ENCODE measurements at places on chromosomes 12 and 14.

GRCh38 chr12:51391283-51392123 is at the start of gene GALNT6:
Gene GALNT6 (minus strand): TSS chr12:51391406. CDS start chr12:51379781, 11,625 bp downstream.
- DNase-seq, result peak; percentile 59

DNA sequence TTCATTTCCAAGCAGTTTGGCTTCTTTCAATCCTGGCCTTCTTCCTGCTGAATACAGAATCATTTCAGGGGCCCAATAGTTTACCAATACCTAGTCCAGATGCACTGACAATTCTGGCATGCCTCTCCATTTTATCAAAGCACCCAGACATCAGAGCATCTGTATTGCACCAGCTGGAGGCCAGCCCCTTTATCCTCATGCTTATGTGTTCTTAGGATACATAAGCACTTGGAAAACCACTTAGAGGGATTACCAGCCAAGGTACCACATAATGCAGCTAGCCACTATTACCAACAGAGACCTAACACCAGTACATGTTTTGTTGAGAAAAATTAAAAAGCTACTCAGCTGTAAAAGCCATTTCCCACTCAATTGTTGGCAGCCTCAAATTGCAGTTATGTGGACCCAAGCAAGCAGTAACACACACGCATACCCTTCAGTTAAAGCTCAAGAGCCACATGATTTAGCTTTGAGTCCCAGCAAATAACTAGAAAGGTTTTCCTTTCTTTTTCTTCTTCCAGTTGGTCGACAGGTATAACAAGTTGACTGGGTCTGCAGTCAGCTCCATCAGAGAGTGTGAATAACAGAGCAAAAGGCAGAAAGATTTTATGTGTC is 263.8 kb downstream of the DIO2 start:
- no peak for DNase-seq

- no peak for DNase-seq
Measured at GRCh38 chr14:35395283-35395682, 9.3 kb downstream of the NFKBIA start.

GRCh38 chr12:11801643-11802042 is 152.2 kb downstream of the ETV6 start:
- no peak for DNase-seq

DNA sequence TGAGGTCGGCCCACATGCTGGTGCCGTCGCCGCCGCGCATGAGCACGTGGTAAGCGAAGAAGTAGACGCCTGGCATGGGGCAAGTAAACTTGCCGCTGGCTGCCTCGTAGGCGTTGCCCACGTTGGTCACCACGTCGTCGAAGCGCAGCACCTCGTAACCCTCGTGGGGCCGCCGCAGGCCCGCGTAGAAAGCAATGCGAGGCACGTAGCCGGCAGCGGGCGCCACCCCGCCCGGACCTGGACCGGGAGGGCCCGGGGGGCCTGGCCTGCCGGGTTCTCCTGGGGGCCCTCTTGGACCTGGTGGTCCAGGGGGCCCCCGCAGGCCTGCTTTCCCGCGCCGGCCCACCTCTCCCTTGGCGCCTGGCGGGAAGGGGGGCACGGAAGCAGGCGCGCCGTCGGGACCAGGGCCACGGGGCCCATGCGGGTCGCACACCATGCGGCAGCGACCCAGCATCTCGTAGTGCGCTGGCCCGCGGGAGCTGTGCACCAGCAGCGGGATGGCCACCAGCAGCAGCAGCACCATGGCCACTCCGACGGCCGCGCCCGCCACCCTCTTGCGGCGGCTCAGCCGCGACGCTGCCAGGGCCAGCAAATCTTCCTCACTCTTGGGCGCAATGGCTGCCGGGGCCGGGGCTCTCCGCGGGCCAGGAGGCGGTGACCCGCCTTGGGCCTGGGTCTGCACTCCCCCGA is 888 bp downstream of the C1QL4 start:
- DNase-seq, result no peak

- DNase-seq, result no peak
Measured at GRCh38 chr14:55097881-55098560, 31.0 kb upstream of the LGALS3 start.

DNA sequence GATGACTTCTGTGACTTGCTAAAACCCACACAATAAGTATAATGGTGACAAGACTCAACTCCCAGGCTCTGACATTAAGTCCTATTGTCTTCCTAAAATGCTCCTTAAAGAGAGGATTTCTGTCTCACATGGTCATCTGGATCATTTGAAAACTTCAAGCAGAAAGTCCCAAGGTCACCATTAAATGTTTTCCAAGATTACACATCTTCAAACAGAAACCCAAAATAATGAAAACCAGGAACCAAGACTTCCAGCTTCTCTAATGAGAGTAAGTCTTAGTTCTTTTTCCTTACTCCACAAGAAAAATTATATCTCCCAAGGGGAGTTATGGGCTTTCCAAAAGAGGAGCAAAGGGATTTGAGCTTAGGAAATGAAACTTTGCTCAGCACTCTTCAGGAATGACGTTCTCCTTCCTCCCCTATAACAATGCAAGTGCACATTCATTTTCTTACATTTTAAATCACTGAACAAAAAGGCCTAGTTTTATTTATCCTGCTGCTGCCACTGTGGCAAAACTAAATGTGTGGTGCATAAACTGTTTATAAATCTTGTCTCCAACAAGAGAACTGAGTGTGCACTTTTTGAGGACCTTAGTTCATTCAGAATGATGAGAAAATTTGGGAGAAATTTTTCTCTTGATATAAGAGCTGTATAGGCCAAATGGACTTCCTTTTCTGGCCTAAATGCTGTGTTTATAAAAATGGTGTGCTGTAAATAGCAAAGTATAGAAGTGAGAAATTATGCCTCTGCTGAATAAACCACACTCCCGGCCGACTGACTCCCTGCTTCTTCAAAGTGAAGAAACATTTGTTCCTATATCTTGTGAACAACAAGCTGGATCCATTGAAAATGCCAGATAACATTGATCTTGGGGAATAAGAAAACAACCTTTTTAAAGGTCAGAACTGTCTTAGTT is 148.4 kb upstream of the PLEKHG7 start:
- DNase-seq, result no peak

GRCh38 chr12:113413488-113413939 is 8.7 kb upstream of the SDSL start:
- no peak for DNase-seq

- peak; percentile 50 for DNase-seq
Measured at GRCh38 chr12:23055004-23055403, 430.0 kb downstream of the ETNK1 start.

GRCh38 chr14:106691601-106692291 is 1165.4 kb downstream of the TMEM121 start:
- DNase-seq, result no peak

DNA sequence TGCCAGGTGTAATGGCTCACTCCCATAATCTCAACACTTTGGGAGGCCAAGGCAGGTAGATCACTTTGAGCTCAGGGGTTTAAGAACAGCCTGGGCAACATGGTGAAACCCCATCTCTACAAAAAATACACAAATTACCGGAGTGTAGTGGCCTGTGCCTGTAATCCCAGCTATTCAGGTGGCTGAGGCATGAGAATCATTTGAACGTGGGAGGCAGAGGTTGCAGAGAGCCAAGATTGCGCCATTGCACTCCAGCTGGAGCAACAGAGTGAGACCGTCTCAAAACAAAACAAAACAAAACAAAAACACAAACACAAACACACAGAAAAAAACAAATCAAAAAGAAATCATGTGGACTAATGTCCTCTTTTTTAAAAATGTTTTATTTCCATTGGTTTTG is 104.4 kb downstream of the NUAK1 start:
- no peak for DNase-seq

GRCh38 chr12:31009976-31010375 is 63.7 kb upstream of the DDX11 start:
- DNase-seq, result no peak

GRCh38 chr12:101480849-101481248 is 5.7 kb downstream of the SPIC start:
- no peak for DNase-seq

GRCh38 chr12:65568517-65568916 is 255.8 kb upstream of the HMGA2 start:
- no peak for DNase-seq

DNA sequence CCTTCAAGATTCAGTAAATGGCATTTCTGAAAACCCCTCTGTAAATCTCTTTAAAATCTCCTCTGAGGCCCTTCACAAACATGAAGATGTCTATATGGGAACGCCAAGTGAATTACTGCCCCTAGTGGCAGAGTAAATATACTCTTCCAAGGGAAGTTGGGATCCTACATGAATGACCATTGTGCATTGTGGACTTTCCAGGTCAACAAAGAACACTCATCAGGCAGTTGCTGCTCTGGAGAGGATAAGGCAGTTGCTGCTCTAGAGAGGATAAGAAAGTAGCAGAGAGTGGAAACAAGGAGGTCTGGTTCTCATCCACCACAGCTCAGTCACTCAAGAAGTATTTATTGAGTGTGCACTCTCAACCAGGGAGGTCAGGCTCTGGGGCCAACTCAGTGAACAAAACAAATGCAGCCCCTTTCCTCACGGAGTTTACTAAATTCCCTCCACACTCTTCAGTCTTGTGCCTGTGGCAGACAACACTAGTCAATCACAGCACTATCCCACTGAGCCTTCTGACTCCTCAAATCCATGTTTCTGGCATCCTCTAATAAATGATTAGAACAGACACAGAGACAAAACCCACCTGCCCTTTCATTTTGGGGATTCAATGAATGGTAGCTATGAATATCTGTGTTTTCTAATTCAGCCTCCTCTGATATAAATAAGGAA is 52.9 kb downstream of the SVOP start:
- no peak for DNase-seq

DNA sequence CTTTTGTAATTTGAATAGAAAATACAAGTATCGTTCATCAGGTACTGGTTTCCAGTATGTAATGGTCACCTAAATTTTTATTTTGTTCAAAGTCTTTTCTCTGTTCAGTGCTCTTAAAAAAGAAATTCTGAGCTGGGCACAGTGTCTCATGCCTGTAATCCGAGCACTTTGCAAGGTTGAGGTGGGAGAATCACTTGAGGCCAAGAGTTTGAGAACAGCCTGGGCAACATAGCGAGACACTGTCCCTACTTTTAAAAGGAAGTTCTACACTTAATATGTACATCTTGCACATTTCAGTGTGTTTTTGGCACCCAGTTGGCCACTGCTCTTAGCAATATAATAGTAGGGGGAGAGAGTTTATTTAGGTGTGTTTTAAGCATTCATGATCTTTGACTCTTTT is 27.9 kb downstream of the PCNX1 start:
- DNase-seq, result no peak

GRCh38 chr14:87411370-87411769 is 581.6 kb downstream of the GALC start:
- DNase-seq, result no peak

- DNase-seq, result no peak
Measured at GRCh38 chr14:92563765-92564285, 50.2 kb downstream of the RIN3 start.

DNA sequence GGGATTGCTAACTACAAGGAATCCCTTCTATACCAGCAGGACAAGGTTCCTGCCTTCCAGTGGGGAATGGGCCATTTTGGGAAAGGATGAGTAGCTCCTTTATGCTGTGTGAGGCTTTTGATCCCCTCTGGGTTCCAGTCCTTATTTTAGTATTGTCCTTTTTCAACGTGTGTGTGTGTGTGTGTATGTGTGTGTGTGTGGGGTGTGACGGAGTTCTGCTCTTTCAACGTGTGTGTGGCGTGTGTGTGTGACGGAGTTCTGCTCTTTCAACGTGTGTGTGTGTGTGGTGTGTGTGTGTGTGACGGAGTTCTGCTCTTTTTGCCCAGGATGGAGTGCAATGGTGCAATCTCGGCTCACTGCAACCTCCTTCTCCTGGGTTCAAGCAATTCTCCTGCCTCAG is 27.4 kb downstream of the RAB35 start:
- no peak for DNase-seq

DNA sequence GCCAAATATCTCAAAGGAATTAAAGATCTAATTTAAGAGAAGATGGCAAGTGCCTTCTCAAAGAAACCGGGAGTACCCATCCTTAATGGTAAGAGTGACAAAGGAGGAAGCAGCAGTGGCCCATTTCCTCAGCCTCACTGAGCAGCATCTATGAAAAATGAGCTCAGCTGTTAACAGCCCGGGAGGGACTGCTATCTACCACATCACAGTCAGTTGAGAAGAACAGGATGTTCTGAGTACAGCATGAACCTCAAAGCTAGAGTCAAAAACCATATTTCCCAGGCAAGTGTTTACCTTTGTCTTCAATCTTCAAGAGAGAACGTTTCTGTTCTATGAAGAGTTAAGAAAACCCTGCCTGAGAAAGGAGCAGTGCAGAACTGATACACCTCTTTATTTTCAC is 115.0 kb downstream of the BTG1 start:
- DNase-seq, result no peak

- no peak for DNase-seq
Measured at GRCh38 chr12:53184828-53185227, 4.1 kb upstream of the CSAD start.

GRCh38 chr12:68428724-68429501 is 96.8 kb upstream of the MDM1 start:
- DNase-seq, result no peak

DNA sequence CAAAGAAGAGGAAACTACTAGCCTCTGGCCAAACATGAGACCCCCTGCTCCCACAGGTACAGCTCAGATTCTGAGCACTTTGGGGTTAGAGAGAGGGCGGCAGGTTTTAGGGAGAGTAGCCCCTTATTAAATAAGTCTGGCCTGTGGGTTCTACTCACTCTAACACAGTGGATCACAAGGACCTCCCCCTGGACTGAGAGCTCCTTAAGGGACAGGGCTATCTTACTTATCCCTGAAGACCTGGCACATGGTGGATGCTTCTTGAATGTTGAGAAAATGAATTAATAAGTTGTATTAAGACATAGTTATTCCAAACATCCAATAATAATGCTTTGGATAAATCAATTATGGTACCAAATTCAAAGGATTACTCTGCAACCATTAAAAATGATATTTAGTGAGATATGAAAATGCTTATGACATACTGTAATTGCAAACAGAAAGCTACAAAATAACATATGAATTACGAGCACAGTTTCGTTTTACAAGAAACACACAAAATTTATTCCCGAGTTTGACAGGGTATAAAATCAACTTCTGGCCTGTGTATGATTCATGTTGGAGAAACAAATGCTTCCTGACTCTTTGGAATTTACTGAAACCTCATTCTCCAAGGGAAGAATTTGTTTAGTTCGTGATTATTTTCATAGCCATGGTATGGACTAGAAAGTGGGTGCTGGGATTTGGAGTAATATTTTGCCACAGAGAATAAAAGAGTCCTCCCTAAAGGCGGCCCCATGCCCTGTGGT is 59.3 kb upstream of the BDKRB2 start:
- no peak for DNase-seq

- DNase-seq, result no peak
Measured at GRCh38 chr14:24116128-24116814, 1.5 kb upstream of the NRL start.

Data from NCI-H2081 (cell line).